Spleen (tissue), 13 donors: ENCODE measurements at places on chromosomes 4 and X. TPM values are rescaled to one million over a fixed set of nuclear protein-coding genes. Genes with fewer than 3 reads are reported as not detected.

Gene ARHGEF38
- not detected for total RNA-seq

Gene ATP8A1
- total RNA-seq = 80.7 TPM

Gene SERTM2
- 0.58 TPM for total RNA-seq

DNA sequence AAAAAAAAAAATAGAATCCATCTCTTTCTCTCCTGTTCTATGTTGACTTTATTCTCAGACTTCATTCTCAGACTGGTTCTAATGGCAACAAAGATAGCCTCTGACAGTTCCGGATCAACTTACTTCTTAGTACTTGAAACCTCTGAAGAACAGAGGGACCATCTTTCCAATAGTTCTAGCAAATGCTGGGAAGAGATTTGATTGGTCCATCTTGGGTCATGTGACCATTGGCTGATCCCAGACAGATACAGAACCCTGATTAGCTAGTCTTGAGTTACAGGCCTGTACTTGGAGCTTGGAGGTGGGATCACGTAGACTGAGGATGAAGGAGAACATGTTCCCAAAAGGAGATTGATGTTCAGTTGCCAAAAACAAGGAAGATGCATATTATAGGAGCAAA is 66.9 kb upstream of the STIM2 start:
- no peak for DNase-seq

Gene PABPC1L2A
- total RNA-seq = not detected

Gene HSFX1
- total RNA-seq = 2.4 TPM

- DNase-seq = no peak
Observed at GRCh38 chr4:23233596-23233995, 540.9 kb downstream of the GBA3 start.

- DNase-seq = no peak
Observed at GRCh38 chr4:30716158-30716557, 4.0 kb upstream of the PCDH7 start.

DNA sequence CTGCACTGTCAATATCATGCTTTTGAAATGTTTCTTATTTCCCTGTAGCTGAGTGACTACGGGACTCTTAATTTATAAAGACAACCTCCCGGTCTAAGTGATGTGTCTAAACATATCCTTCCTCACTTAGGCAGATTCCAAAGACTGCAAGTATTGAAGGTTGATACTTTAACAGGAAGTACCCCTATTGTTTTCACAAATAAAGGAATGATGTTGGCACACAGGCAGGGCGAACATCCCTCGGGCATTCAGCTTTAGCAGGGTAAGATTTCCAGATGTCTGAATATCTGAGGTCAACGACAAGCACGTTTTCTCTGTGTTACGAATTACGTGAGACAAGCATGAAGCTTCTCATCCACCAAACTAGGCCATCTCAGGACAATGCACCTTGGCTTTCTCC is 638.0 kb upstream of the FRG1 start:
- no peak for DNase-seq
